ENCODE measurements at places on chromosomes 2 and 18.
A peak's percentile ranks its signal among the peaks of the same experiment; 100 is the strongest.

GRCh38 chr2:1014802-1015201 lies 64.2 kb downstream of the SNTG2 start:
- no peak for DNase-seq

DNA sequence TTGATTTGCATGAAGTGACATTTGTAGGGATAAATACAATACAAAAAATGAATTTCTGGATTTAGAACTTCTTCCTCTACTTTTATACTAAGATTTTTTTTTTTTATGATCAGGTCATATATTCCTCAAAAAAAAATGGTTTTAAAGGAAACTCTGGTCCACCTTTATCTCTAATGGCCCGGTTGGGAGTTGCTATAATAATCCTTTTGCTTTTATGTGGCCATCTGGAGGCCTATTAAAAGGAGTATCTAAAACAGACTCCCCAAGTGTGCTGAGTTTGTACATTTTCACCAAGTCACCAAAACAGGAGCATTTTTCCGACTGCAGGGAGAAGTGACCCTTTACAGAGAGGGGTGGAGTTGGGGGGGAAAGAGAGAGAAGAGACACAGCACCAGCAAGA lies 329.2 kb upstream of the FIGN start:
- no peak for DNase-seq

DNA sequence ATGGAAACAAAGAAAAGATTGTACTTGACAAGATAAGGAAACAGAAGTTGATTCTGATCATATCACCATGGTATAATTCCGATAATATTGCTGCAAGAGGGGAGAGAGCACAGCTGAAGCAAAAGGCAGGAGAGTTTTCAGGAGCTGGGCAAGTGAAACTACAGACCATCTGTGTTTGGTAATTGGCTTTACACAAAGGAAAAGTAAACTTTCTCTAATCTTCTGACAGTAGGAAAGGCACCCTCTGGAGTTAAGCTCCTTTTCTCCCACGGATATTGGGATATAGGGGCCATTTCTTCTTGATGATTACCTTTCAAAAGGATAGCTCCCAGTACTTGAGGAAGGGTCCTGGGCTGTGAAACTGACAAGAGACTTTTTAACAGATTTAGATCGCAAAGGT lies 29.9 kb upstream of the REG3A start:
- DNase-seq: no peak

GRCh38 chr18:78996741-78997490 lies 17.3 kb downstream of the SALL3 start:
- DNase-seq: no peak

DNA sequence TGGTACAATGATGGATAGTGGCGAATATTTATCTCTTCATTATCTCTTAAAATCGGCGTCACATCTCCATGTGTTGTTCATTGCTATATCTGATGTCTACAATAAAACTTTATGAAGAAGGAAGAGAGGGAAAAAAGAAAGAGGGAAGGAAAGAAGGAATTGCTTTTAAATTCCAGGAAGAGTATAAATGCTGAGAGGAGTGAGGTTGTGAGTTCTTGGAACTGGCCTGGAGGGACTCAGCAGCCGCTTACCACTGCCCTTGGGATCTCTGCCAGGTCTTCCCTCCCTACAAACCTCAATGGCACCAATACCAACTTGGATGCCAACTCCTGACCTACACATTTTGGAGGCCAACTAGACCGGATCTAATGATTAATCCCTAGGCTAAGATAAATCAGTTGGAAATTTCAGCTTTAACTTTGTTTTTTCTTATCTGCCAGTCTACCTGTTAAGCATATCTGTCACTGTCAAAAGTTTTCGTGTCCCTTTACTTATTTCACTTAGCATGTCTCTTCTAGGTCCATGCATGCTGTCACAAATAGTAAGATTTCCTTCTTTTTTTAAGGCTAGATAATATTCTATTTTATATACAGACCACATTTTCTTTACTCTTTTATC lies 9.8 kb downstream of the SCN9A start:
- DNase-seq: no peak

DNA sequence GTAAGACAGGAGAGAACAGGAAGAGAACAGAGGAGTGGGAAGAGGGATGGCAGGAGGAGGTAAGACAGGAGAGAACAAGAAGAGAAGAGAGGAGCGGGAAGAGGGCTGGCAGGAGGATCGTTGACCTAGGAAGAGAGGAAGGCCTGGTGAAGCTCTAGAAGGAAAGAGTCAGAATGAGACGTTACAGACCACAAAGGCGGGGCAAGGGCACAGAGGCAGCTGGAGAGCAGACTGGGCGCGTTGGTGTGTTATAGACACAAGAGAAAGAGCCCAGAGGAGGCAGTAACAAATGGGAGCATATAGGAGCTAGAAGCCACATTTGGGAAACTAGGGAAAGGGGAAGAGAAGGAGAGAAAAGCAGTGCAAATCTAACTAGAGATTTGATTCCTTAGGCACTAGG lies 26.6 kb downstream of the PTRHD1 start:
- peak; percentile 20 for DNase-seq

- DNase-seq: no peak
These were observed 71.3 kb downstream of the C1D start for GRCh38 chr2:67991456-67991855.

Data from stimulated activated CD4-positive, alpha-beta T cell treated with anti-CD3 and anti-CD28 coated beads, Interleukin-15, amount 100 ng/mL, for 24 hours (primary cell).